ENCODE measurements at places on chromosomes 12 and 14.

GRCh38 chr14:99030454-99030853, 241.5 kb downstream of the BCL11B start:
- no peak for DNase-seq

DNA sequence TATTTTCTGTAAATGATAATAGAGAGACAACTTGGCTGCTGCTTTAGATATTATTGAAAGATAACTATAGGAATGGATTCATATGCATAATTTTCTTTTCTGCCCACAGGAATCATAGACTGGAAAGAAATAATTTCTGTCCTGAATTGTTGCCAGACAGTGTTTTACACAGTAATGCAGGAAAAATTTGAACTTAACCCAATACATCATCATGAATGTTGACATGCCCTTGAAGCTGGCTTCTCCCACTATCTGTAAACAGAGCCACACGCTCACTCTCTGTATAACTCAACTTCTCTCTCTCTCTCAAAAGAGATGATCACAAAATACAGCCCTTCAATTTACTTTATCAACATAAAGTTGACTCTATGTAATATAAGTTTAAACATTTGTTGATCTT, 56.6 kb downstream of the PAX9 start:
- no peak for DNase-seq

- no peak for DNase-seq
Measured at GRCh38 chr14:95490727-95491451, 25.6 kb downstream of the SYNE3 start.

DNA sequence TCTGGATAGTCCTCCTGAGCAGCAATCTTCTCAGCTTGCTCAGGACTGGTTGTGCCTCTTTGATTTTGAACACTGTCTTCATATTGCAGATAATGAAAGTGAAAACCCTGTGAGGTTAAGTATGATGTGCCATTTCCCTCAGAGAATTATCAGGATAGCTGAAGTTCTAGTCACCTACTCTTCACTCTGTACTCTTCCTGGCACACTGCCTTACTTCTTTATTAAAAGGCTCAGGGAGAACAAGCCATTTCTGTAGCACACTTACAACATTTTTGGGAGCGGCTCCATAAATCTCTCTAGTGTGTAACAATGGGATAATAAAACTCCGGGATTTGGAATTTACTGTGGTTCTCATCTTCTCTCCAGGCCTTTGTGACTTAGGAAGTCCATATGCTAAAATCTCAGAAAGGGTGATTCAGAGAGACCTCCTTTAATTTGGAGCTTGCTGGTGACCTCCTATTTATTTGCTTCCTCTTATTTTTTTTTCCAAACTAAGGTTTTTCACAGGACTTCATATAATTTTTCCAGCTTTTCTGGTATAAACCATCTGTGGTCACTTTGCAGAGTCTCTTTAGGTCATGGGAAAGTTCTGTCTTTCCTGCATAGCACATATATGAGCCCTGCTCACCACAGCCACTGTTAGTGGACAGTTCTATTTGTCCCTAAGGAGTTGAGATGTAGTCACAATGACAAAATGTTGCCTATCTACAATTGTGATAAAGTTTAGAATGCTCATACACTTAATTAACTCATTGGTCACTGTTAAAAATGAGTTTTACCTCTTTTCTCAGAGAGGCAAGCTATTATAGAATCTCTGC, 53.5 kb upstream of the LDHB start:
- no peak for DNase-seq

GRCh38 chr14:104583424-104584306, 4.1 kb downstream of the C14orf180 start:
- DNase-seq = no peak

GRCh38 chr14:49641697-49642129, 6.7 kb upstream of the DNAAF2 start:
- peak; percentile 17 for DNase-seq

- no peak for DNase-seq
Measured at GRCh38 chr14:73759183-73759713, 45.1 kb upstream of the PNMA1 start.

DNA sequence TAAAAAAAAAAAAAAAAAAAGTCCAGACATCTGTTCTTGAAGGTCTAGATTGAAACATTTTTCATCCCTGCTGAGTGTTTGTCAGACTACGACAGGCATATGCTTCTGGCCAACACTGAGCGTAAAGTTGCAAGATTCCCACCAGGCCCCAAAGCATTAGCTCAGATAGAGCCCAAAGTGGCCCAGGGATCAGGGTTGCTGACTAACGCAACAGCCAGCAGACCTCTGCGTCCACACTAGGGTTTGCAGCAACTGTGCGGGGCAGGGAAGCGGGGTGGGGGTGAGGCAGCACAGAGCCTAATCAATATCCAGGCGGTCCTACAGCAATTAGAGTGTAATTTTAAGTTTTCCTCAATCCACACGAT, 55.7 kb downstream of the SSH1 start:
- no peak for DNase-seq
